ENCODE measurements at places on chromosomes 2 and 18. TPM values are rescaled to one million over a fixed set of nuclear protein-coding genes. Genes with fewer than 3 reads are reported as not detected.

- no peaks in the 10 kb centered on the region for H3K4me1 ChIP-seq
- H3K36me3 ChIP-seq: no peaks in the 10 kb centered on the region
- H3K27me3 ChIP-seq: peaks cover 5% of the 10 kb centered on the region
- DNase-seq: no peak
- no peak overlapping the region for H3K4me3 ChIP-seq
- H3K27ac ChIP-seq: no peak overlapping the region
Observed at GRCh38 chr18:32769071-32769585, 3.7 kb downstream of the KLHL14 start.

CCDC121 gene
- total RNA-seq: 8.3 TPM

CD207 gene
- total RNA-seq: 0.28 TPM

- no peak for DNase-seq
- no peaks in the 10 kb centered on the region for H3K27me3 ChIP-seq
- no peaks in the 10 kb centered on the region for H3K4me1 ChIP-seq
- H3K27ac ChIP-seq: no peak overlapping the region
- H3K36me3 ChIP-seq: no peaks in the 10 kb centered on the region
Observed at GRCh38 chr18:38790303-38790702, 1224.7 kb upstream of the CELF4 start.

DNA sequence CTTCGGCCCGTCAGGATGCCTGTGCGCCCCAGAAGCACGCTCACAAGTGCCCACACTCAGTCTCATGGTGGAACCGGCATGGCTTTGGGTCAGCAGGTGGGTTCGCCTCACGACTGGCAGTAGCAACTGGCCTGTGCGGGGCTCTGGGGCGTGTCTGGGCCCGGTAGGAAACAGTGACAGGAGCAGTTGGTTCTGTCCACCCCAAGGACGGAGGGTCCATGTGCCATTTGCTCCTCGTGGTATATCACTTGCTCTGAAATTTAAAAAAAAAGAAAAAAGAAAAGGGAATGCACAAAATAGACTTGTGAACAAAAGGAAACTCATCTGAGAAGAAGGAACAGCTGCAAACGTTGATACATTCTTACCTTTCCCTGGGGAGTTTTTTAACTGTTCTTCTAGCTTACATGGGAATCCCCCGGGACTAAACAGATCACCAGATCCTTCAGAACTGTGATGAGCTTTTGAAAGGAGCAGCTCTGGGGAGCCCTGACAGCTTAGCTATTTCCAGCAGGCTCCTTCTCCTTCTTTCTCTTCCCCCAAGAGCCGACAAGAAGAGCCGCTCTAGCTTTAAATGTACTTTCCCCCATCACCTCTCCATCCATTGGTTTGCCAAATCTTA is 42.8 kb downstream of the TRAPPC12 start:
- H3K36me3 ChIP-seq: no peaks in the 10 kb centered on the region
- no peaks in the 10 kb centered on the region for H3K4me1 ChIP-seq
- DNase-seq: no peak

DNA sequence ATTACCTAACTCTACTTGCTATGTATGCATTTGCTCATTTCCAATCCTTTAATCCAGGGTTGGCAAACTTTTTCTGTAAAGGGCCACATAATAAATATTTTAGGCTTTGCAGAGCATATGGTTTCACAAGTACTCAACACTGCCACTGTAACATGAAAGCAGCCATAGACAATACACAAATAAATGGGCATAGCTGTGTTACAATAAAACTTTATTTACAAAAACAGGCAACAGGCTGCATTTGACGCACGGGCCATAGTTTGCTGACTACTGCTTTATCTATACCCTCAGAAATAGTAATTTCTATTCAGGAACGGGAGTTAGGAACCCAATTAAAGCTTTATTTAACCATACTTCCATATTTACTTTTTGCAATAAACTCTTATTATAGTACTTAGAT is 138.7 kb downstream of the DHRS9 start:
- no peaks in the 10 kb centered on the region for H3K4me1 ChIP-seq
- H3K4me3 ChIP-seq: no peak overlapping the region
- DNase-seq: no peak
- no peaks in the 10 kb centered on the region for H3K36me3 ChIP-seq

GRCh38 chr2:101725515-101726192 is 28.1 kb downstream of the MAP4K4 start:
- no peaks in the 10 kb centered on the region for H3K4me1 ChIP-seq
- no peak for DNase-seq
- no peak overlapping the region for H3K4me3 ChIP-seq
- no peaks in the 10 kb centered on the region for H3K36me3 ChIP-seq
- H3K27me3 ChIP-seq: no peaks in the 10 kb centered on the region

GRCh38 chr2:14673351-14673875 is 40.9 kb downstream of the LRATD1 start:
- no peak overlapping the region for H3K27ac ChIP-seq
- no peaks in the 10 kb centered on the region for H3K27me3 ChIP-seq
- H3K4me1 ChIP-seq: no peaks in the 10 kb centered on the region
- no peak overlapping the region for H3K4me3 ChIP-seq
- DNase-seq: no peak
- no peaks in the 10 kb centered on the region for H3K36me3 ChIP-seq

SPP2 gene
- total RNA-seq: not detected

YWHAQ gene
- total RNA-seq: 248 TPM

DNA sequence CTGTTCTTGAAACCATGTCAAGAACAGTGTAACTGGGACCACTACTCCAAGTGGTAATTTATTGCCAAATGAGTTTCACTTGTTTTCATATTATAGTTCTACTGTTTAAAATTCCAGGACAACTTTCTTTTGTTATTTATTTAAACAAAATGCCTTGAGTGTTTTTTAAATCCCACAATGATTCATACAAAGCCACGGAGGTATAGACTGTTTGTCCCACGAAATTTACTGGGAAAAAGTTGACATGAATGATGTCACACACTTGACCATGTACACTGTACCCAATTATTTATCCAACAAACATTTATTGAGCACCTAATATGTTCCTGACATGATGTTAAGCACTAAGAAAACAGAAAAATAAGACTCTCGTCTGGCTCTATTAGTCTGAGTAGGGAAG is 243.9 kb upstream of the SIX2 start:
- H3K27me3 ChIP-seq: no peaks in the 10 kb centered on the region
- H3K27ac ChIP-seq: no peak overlapping the region
- H3K36me3 ChIP-seq: no peaks in the 10 kb centered on the region
- no peak overlapping the region for H3K4me3 ChIP-seq

GEN1 gene
- 15.3 TPM for total RNA-seq

DNA sequence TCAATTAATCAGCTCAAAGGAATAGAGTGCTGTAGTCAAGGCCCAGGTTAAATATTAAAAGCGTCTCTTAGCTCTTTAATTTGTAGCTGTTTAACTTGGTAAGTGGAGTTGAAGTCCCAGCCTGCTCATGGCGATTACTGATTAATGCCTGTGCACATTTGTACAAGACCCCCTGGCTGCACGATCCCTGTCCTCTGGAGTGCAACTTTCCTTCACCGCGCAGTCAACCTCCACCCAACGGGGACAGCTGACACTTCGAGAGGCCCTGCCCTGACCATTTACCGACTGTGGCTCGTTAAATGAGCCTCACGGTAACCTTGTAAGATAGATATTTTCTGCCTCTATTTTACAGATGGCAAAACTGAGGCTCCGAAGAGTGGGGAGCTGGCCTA is 5.5 kb upstream of the CYS1 start:
- no peak overlapping the region for H3K4me3 ChIP-seq
- peaks cover 7% of the 10 kb centered on the region for H3K27me3 ChIP-seq
- H3K27ac ChIP-seq: no peak overlapping the region
- no peaks in the 10 kb centered on the region for H3K36me3 ChIP-seq

POTEF gene
- total RNA-seq: 14.5 TPM

DNA sequence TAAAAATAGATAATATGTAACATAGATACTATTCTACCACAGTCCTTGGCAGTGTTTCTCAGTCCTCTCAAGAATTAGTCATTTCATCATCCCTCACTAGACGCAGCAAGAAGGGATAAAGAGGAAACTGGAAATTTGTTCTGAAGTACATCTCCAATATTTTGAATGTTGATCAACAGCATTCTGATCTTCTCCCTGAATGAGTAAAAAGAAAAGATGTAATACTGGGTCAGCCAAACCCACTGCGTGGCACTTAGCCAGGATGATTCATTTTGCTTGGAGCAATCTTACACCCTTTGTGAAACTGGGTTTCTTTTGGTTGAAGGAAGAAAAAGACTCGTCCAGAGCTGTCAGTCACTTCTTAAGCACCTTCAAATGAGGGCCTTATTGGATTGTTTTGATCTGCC is 54.1 kb downstream of the TAF1B start:
- DNase-seq: peak; percentile 81
- H3K36me3 ChIP-seq: no peaks in the 10 kb centered on the region
- no peak overlapping the region for H3K4me3 ChIP-seq
- no peaks in the 10 kb centered on the region for H3K27me3 ChIP-seq

KIAA2012 gene
- total RNA-seq: 0.74 TPM

DNA sequence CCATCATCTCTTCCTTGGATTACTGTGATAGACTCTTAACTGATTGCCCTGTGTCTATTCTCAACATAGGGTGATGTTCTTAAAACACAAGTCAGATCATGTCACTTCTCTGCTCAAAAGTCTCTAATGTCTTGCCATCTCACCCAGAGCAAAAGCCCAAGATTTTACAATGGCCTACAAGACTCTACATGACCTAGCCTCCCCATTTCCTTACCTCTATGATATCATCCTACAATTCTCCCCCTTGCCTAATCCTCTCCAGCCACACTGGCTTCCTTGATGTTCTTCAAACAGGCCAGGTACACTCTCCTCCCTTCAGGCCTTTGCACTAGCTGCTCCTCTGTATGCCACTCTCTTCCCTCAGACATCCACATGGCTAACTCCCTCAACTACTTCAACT is 55.1 kb downstream of the ROCK1 start:
- no peaks in the 10 kb centered on the region for H3K4me1 ChIP-seq
- no peak overlapping the region for H3K27ac ChIP-seq
- H3K36me3 ChIP-seq: no peaks in the 10 kb centered on the region
- DNase-seq: no peak

SCYGR2 gene
- not detected for total RNA-seq

DNA sequence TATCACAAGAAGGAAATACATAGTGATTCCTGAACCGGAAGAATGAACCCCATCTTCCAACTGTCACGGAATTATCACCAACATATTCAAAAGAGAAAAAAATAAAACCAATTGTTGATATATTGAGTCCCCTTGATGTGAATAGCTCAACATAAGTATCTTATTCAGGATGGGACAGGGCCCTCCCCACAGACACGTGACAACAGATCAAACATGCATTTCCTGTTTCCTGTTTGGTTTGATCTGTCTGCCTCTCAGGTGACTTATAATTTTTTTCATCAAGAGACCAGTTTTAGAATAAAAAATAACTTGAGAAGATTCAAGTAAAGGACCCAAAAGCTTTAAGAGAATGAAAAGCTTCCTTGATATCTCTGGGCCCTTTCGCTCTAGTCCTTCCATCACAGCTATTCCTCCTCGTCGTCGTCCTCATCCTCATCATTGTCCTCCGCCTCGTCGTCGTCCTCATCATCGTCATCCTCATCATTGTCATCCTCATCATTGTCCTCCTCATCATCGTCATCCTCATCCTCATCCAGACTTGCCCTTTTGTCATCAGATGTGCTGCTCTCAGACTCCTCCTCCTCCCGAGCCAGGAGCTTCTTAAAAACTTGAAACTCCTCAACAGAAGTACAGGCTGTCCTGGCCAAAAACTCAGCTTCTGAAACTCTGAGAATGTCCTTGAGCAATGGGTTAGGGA is 6.3 kb downstream of the MTERF4 start:
- no peak for DNase-seq
- H3K27me3 ChIP-seq: no peaks in the 10 kb centered on the region
- peaks cover 24% of the 10 kb centered on the region for H3K4me1 ChIP-seq
- H3K27ac ChIP-seq: no peak overlapping the region

G6PC2 gene
- total RNA-seq: not detected

NLRC4 gene
- total RNA-seq: 1.1 TPM

DNA sequence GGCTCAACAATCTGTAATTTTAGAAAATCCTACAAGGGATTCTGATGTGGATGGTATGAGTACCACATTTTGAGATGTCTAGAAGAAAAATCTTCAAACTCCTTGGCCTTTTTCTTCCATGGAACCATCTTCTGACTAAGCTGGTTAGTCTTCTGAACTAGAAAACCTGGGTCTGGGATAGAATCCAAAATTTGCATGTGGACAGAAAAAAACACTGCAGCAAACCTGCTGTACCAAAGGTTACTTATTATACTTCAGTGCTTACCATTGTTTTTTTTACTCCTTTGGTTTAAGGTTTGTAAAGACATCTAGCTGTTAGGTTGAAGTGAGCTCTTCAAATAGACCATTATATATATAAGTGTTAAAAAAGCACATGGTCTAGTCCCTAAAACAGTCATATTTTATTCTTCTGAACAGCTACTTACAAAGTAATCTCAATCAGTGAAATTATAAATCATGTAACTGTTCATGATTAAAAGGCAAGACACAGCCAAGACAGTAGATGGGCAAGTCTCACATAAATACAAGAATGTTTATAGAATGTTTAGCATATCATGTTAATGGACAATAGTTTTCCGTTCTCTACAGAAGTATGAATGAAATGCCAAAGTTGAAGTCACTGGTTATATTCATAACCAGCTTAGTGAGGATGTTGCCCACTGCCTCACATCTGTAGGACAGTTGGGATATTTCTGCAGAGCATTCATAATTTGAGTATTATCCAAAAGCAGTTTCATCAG is 85.5 kb downstream of the ORC4 start:
- no peak for DNase-seq
- no peak overlapping the region for H3K4me3 ChIP-seq
- no peaks in the 10 kb centered on the region for H3K36me3 ChIP-seq
- H3K27me3 ChIP-seq: no peaks in the 10 kb centered on the region

GRCh38 chr2:63073994-63074393 is 23.4 kb downstream of the OTX1 start:
- H3K4me1 ChIP-seq: no peaks in the 10 kb centered on the region
- H3K4me3 ChIP-seq: no peak overlapping the region
- no peaks in the 10 kb centered on the region for H3K36me3 ChIP-seq
- no peak for DNase-seq

GRCh38 chr2:148529745-148530144 is 114.8 kb upstream of the EPC2 start:
- no peaks in the 10 kb centered on the region for H3K4me1 ChIP-seq
- H3K4me3 ChIP-seq: no peak overlapping the region
- H3K27me3 ChIP-seq: no peaks in the 10 kb centered on the region
- no peak overlapping the region for H3K27ac ChIP-seq
